Left hindlimb (tissue), 1 donor: ENCODE measurements at places on chromosomes 6 and 20.

DNA sequence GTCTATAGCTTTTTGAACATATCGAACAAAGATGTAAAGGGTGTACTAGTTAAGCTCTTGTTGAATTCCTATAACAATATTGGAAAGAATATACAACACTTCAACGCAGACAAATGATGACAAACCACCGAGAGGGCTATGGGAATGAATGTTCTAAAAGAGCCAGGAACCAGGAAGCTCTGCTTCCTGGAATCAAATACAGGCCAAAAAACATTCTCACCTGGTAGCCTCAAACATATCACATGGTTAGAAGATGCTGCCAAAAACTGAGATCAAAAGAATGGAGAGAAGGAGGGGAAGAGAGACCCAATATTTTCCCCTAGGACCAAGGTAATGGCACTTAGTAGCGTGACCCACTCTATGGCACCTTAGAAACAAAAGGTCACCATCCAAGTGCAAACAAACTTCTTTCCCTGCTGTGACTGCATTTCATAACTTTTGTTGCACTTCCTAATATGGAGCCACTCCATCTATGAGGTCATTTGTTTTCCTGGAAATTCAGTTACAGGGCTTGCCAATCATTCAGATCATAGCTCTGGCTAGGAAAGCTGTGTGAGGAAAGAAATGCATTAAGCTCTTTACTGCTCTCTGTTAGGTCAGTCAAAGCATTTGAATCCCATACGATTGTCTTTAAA, 199.2 kb upstream of the NT5E start:
- DNase-seq, result no peak

DNA sequence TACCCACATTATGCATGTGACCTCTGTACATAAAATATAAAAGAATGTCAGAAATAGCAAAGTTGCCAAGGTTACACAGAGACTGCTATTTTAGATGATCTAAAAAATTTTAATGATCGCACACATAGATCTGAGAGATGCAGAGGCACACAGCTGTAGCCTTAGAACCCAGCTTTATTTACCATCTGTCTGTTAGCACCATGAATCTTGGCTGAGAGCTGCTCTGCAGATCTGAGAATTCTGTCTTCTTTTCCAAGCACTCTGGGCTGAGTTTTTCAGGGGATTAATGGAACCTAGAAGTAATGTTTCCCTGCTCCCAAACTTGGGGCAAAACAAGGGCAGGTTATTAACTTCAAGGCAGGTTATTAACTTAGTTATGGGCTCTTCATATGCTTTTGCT, 248.7 kb upstream of the JAG1 start:
- no peak for DNase-seq

DNA sequence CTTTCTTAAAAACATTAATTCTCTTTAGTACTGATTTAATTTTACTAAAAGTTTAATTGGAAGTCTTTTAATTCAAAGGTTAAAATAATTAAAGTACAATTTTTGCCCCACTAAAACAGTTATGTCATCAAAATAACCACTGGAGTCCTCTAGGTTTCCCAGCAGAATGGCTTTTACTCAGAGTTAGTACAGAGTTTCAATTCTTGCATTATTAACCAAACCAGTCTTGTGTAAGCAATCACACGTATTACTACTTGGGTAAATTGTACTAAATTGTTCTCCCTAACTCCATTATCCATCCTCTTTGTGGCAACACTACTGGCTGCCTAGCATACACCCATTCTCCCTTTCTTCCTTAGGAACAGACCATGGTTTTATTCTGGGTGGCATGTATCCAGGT, 36.9 kb downstream of the CDK19 start:
- DNase-seq, result no peak

DNA sequence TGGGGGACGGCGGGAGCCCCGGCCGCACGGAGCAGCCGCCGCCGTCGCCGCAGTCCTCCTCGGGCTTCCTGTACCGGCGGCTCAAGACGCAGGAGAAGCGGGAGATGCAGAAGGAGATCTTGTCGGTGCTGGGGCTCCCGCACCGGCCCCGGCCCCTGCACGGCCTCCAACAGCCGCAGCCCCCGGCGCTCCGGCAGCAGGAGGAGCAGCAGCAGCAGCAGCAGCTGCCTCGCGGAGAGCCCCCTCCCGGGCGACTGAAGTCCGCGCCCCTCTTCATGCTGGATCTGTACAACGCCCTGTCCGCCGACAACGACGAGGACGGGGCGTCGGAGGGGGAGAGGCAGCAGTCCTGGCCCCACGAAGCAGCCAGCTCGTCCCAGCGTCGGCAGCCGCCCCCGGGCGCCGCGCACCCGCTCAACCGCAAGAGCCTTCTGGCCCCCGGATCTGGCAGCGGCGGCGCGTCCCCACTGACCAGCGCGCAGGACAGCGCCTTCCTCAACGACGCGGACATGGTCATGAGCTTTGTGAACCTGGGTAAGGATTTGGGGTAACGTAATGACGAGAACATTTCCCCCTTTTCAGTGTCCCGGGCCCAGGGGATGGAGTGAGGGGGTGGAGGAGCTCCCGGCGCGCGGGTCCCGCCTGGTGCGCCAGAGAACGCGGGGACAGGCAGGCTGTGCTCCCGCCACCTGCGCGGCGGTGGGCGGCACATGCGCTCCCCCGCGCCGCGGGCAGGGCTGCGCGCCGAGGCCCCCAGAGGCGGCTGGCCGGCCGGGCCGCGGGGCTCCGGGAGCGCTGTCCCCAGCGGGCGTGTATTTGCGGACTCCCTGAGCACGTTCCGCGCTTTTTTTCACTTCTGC, 1.4 kb downstream of the BMP6 start:
- DNase-seq, result peak; percentile 45

GRCh38 chr6:8065519-8065911, 1.3 kb upstream of the BLOC1S5 start:
- no peak for DNase-seq

DNA sequence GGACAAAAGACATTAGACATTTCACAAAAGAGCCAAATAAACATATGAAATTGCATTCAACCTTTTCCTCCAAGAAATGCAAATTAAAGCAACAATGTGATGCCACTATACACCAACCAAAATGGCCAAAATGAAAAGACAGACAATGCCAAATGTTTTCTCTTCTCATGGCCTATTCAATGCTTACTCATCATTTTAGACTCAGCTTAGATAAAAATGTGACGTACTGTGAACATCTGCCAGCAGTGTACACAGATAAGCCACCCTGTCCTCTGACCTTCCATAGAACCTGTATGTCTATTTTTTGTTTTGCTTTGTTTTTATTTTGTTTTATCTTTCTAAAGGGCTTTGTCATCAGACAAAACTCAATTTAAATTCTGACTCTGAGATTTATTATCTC, 385.2 kb downstream of the FRK start:
- DNase-seq, result no peak

DNA sequence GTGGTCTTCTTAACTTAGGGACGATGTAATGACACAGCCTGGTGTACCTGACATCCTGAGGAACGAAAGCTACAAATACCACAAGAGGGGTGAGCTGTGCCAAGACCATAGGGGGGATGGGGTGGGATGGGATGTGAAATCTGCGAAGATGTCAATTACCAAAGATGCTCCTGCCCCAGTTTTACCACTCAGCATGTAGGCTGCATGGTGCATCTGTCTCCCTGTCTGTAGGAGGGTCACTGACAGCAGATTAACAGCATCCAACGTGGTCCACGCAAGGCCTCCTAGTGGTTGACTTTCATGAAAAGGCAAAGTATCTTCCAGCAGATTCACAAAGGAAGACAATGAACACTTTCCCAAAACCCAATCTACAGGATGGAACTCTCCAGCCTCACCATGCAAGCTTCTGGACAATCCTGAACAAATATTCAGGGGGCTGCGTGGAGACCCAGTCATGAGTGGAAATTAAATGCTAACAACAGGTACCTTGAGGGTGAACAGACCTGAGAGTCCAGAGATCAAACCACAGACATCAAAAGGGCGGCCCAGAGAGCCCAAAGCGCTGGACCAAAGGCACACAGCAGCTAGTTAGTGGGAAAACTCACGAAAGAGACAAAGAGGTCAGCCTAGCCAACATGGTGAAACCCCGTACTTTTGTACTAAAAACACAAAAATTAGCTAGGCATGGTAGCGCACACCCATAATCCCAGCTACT, 44.4 kb downstream of the ZMYND8 start:
- no peak for DNase-seq

DNA sequence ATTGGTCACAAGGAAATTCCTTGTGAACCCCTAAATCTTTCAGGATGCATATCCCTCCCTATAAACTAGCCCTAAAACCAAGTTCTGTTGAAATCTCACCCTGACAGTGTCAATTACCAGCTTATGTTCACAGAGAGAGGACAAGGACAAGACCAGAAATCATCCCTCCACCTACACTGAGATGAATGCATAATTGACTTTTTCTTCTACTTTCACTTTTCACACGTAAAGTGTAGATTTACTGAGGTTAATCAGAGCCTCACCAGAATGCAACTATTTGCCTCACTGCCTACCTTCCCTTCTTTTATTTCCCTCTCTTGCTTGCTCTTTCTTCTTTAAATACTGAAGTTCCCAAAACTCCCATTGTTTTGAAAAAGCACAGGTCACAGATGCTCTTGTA, 15.3 kb upstream of the NKAIN2 start:
- DNase-seq, result no peak

DNA sequence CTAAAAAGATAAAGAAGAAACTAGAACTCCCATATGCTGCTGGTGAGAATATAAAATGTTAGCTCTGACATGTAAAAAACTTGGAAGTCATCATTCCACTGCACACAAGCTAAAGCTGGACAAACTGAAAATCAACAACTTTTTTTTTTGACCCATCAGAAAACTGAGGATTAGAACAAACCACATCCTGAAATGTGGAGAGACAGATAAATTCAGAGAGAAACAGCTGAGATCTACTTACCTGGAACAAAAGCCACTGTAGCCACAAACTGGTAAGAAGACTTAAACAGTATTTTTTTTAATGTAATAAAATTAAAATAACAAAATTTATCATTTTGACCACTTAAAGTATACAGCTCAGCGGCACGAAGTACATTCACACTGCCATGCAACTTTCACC, 408.5 kb upstream of the RGS17 start:
- DNase-seq, result no peak

DNA sequence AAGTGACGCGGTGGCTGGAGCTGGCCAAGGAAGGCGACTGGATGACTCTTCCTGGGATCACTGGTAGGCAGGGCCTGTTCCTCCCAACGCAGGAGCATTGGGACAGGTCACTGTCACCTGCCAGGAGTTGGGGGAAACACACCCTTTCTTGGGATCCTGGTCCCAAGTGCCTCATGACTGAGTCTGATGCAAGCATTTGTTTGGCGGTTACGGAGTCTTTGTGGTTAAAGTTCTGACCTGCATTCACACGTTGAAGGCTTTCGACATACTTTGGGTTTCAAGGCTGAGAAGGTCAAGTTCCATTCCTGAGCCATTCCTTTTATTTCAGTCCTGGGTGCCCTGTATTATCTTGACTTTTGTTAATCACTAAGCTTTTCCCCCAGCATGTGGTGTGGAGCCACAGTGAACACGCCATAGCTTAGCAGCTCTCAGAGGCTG, 6.0 kb downstream of the PNLDC1 start:
- DNase-seq, result no peak

DNA sequence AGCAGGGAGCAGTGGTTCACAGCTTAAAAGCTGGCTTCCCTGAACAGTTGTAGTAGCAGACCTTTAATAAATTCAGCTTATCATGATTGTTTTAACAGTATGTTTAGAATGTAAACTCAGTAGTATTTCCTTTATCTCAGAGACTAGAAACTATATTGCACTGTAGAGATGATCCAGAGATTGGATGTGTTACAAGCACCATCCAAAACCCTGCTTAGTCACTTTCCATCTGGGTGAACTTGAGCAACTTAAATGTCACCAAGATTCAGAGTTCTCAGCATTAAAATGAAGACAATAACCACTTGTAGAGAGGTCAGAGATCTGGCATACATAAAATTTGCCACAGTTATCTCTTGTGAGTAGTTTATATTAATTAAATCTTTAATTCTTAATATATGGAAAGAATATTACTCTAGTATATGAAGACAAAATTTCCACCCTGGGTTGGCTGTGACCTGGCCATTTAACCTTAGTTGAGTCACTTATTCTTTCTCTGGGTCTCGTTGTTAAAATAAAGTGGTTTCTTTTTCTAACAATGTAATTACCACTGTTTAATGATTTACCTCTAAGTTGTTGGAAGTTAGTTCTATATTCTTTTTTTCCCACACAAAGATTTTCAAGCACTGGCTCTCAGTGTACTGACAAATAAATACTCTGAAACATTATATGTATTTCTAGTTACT, 239.2 kb upstream of the FKBP1C start:
- DNase-seq, result no peak

GRCh38 chr6:28816909-28817807, 106.6 kb downstream of the TRIM27 start:
- no peak for DNase-seq

DNA sequence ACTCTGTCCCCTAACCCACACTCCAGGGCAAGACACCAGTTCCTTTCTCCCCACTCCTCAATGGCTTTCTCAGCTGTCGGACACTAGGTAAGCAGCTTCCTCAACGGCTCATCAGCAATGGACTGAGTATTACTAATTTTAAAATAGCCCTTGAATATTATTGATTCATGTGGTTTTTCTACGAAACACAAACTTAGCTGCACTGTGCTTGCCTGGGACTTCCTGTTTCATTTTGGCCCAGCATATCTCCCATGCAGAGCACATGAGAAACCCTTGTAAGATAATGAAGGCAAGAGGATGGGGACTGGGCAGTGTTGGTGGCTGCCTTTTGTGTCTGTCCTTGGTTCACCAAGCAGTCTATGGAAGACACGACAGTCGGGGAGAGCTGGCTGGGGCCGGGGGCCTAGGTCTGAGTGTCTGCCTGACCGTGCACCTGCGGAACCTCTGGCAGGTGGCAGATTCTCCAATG, 48.9 kb downstream of the RNASET2 start:
- DNase-seq, result no peak

DNA sequence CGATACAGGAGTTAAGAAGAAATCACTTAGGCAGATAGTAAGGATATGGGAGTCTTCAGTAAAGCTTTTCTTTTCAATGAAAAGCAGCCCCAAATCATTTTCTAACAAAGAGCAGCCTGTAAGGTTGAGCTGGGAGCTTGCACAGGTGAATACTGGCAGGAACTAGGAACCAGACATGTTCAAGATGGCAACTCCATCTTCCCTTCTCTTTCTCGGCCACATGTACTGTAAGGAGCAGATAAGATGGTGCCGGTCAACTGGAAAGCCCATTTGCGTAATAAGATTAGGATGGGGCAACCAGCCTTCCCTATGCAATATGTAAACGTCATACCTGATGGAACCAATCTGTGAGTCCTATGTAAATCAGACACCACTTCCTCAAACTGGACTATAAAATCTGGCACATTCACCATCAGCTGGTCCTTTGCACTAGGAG, 46.2 kb upstream of the RNGTT start:
- no peak for DNase-seq
